Fibroblast of lung (primary cell): ENCODE measurements at places on chromosomes 4 and X.

DNA sequence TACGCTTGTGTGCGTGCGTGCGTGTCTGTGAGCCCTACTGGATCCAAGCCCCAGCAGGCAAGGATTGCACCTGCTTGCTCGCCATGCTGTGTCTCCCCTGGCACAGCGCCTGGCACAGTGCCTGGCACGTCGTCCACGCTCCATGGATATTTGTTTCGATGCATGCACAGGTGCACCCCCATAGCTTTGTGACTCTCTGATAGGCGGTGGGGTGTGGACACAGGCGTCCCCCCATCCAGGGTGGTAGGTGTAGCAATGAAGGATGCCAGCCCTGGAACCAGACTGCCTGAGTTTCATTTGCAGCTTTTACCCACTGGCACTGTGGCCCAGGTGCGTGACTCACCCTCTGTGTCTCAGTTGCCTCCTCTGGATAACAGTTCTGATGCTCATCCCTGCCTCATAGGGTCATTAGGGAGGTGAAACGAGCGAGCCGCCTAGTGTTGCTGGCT lies 20.2 kb downstream of the PIGG start:
- no peak overlapping the region for H3K4me3 ChIP-seq
- no peaks in the 10 kb centered on the region for H3K4me1 ChIP-seq
- no peak overlapping the region for H3K27ac ChIP-seq
- H3K36me3 ChIP-seq: peaks cover 32% of the 10 kb centered on the region

- no peak overlapping the region for H3K4me3 ChIP-seq
- DNase-seq: no peak
Observed at GRCh38 chr4:26194764-26195163, 126.0 kb upstream of the RBPJ start.

DNA sequence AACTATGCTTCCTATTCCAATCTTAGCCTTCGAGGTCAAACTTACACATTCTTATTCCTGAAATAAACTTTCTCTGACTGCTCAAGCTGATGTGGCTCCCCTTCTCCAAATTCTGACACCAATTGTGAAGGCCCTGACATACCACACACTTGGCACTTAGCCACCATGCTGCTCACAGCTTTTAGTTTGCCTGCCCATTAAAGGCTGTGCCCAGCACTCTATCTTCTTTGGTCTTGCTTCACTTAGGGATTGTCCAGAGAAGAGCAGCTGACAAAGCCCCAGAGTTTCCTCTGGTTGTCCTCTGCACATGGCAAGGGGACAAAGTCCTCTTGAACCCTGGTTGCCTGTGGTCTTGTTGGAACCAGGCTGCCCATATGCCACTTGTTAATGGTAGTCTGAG lies 126.1 kb downstream of the ARHGEF9 start:
- DNase-seq: no peak
- peaks cover 14% of the 10 kb centered on the region for H3K4me1 ChIP-seq
- peak overlapping the region; percentile 16 for H3K27ac ChIP-seq
- no peak overlapping the region for H3K4me3 ChIP-seq
- no peaks in the 10 kb centered on the region for H3K27me3 ChIP-seq

DNA sequence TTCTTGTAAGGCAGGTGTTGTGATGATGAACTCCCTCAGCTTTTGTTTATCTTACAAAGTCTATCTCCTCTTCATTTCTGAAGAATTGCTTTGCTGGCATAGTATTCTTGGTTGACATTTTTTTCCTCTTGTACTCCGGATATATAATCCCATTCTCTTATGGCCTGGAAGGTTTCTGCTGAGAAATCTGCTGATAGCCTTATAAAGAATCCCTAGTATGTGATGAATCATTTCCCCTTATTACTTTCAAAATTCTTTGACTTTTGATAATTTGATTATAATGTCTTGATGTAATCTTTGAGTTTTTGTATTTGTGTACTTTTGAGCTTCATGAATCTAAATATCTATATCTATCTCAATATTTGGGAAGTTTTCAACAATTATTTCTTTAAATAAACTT lies 655.3 kb upstream of the MAGEB2 start:
- H3K27me3 ChIP-seq: no peaks in the 10 kb centered on the region
- H3K4me3 ChIP-seq: no peak overlapping the region
- DNase-seq: no peak
- no peak overlapping the region for H3K27ac ChIP-seq
- H3K36me3 ChIP-seq: no peaks in the 10 kb centered on the region
- H3K4me1 ChIP-seq: no peaks in the 10 kb centered on the region

DNA sequence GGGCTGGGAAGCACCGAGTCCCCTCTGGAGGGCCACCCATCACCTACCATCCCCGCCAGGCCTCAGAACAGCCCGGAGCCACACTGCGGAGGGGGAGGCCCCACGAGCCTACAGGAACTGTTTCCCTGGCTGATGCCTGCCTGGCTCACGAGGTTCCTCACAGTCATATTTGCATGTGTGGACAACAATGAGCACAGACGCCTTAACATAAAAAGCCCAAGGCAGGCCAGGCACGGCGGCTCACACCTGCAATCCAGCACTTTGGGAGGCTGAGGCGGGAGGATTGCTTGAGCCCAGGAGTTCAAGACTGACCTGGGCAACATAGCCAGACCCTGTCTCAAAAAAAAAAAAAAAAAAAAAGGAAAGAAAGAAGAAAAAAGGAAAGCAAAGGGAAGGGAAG lies 125.9 kb downstream of the FAM53A start:
- no peaks in the 10 kb centered on the region for H3K4me1 ChIP-seq
- no peak for DNase-seq
- H3K27ac ChIP-seq: no peak overlapping the region
- H3K4me3 ChIP-seq: no peak overlapping the region
- no peaks in the 10 kb centered on the region for H3K36me3 ChIP-seq

DNA sequence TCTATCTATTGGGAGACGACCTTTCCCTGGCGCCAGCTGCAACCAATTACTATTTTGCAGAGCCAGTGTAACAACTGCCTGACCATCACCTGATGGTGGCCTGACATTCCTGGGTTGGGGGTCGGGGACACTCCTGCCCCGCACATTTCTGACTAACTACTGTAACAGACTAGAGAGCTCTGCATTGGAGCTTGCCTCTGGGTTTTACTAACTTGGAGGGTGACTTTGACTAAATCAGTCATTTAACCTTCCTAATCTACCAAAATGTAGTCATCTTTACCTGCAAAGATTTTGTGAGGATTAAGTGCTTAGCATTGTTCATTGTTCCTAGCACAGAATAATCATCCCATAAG lies 37.5 kb upstream of the ABCG2 start:
- no peaks in the 10 kb centered on the region for H3K36me3 ChIP-seq
- H3K27me3 ChIP-seq: no peaks in the 10 kb centered on the region
- H3K27ac ChIP-seq: no peak overlapping the region
- H3K4me1 ChIP-seq: no peaks in the 10 kb centered on the region
- DNase-seq: no peak

DNA sequence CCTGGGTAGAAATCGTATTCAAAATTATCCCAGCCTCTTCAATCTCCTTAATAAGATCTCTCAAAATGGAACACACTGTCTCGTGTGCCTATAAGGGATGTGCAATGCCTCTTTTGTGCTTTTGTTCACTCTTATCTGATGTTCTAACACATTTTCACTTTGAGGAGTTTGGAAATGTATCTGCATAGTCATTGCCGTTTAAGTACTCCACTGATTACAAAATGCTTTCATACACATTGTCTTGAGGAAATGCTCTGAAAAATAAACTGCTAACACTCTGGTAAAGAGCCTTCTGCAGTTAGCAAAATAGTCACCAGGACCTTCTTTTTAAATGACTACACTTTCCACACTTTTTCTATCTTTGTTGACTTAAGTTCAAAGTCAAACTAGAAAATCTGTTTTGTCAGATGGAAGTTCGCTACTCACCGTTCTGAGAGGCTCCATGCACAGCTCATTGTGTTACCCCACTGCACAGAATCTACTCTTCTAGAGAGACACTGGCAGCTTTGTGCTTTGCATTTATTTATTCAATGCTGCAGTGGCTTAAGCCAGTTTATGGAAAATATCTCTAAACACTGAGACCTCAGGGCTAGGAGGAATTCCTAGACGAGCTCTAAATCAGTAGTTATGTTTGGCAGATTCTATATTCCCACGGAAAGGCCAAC lies 159.0 kb downstream of the CHIC2 start:
- H3K27ac ChIP-seq: no peak overlapping the region
- peak; percentile 41 for DNase-seq
- H3K27me3 ChIP-seq: no peaks in the 10 kb centered on the region
- peaks cover 18% of the 10 kb centered on the region for H3K4me1 ChIP-seq
- no peaks in the 10 kb centered on the region for H3K36me3 ChIP-seq

DNA sequence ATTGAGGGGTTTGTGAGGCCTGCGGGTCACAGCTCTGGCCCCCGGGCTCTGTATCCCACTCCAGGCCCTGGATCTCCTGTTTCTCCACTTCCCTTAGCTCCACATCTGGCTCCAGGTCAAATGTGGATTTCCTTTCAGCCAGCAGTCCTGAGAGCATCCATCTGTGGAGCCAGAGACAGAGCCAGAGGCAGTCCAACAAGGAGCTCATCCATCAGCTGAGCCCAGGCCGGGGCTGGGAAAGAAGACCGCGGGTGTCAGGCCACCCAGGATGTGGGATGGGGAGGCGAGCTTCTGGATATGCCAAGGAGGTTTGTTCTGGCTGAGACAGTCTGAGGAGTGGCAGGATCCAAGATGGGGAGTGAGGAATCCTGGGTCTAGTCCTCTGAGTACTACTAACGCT lies 91.7 kb downstream of the EFNB1 start:
- no peaks in the 10 kb centered on the region for H3K36me3 ChIP-seq
- no peaks in the 10 kb centered on the region for H3K4me1 ChIP-seq
- DNase-seq: no peak
- H3K27ac ChIP-seq: no peak overlapping the region
- no peak overlapping the region for H3K4me3 ChIP-seq
- H3K27me3 ChIP-seq: no peaks in the 10 kb centered on the region

GRCh38 chr4:53818104-53818503 lies 226.8 kb upstream of the LNX1 start:
- H3K4me1 ChIP-seq: peaks cover 10% of the 10 kb centered on the region
- no peak overlapping the region for H3K4me3 ChIP-seq
- no peaks in the 10 kb centered on the region for H3K27me3 ChIP-seq
- DNase-seq: no peak
- no peak overlapping the region for H3K27ac ChIP-seq

GRCh38 chr4:142600952-142601351 lies 245.1 kb downstream of the INPP4B start:
- no peaks in the 10 kb centered on the region for H3K36me3 ChIP-seq
- no peak overlapping the region for H3K27ac ChIP-seq
- no peaks in the 10 kb centered on the region for H3K4me1 ChIP-seq

- DNase-seq: no peak
- no peak overlapping the region for H3K27ac ChIP-seq
- H3K27me3 ChIP-seq: no peaks in the 10 kb centered on the region
- no peak overlapping the region for H3K4me3 ChIP-seq
- no peaks in the 10 kb centered on the region for H3K36me3 ChIP-seq
- H3K4me1 ChIP-seq: no peaks in the 10 kb centered on the region
Observed at GRCh38 chr4:12446657-12447185, 1018.0 kb upstream of the HS3ST1 start.

DNA sequence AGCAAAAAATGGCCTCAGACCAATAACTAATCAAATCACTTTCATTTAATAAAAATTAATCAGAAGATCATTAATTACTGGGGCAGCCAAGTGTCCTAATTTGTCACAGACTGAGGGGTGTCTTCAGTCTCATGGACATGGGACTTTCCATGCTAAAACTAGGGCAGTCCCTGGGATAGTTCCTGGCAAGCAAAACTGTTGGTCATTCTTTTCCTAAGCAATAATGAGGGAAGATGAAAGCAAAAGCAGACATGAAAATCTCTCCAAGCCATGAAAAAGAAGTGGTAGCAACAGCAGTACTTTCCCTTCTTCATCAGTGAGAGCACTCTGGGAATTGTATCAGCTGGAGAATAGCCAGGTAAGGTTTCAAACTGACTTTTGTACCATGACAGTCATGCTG lies 3.7 kb upstream of the ANTXR2 start:
- H3K36me3 ChIP-seq: no peaks in the 10 kb centered on the region
- H3K27me3 ChIP-seq: no peaks in the 10 kb centered on the region
- DNase-seq: no peak
- H3K27ac ChIP-seq: no peak overlapping the region
- no peak overlapping the region for H3K4me3 ChIP-seq

DNA sequence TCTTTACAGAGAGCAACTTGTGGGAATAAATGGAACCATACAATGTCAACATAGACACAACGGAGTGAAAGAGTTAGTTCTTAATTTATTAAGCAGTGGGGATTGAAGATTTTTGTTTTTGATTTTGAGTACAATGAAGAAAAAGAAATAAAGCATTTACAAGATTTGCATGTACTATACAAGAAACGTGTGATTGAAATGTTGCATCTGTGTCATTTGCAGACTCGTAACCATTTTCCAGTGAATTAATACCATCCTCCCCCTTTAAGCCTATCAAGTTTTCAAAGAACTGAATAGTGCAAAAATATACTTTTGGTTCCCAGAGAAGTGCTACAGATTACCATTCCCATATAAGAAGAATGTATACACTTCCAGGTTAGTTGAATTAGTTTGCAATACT lies 8.6 kb upstream of the KDR start:
- H3K27ac ChIP-seq: no peak overlapping the region
- no peaks in the 10 kb centered on the region for H3K4me1 ChIP-seq
- H3K4me3 ChIP-seq: no peak overlapping the region
- H3K27me3 ChIP-seq: no peaks in the 10 kb centered on the region
- no peaks in the 10 kb centered on the region for H3K36me3 ChIP-seq

- no peaks in the 10 kb centered on the region for H3K27me3 ChIP-seq
- no peaks in the 10 kb centered on the region for H3K36me3 ChIP-seq
- peaks cover 3% of the 10 kb centered on the region for H3K4me1 ChIP-seq
Observed at GRCh38 chrX:40109288-40110008, 11.7 kb upstream of the BCOR start.

DNA sequence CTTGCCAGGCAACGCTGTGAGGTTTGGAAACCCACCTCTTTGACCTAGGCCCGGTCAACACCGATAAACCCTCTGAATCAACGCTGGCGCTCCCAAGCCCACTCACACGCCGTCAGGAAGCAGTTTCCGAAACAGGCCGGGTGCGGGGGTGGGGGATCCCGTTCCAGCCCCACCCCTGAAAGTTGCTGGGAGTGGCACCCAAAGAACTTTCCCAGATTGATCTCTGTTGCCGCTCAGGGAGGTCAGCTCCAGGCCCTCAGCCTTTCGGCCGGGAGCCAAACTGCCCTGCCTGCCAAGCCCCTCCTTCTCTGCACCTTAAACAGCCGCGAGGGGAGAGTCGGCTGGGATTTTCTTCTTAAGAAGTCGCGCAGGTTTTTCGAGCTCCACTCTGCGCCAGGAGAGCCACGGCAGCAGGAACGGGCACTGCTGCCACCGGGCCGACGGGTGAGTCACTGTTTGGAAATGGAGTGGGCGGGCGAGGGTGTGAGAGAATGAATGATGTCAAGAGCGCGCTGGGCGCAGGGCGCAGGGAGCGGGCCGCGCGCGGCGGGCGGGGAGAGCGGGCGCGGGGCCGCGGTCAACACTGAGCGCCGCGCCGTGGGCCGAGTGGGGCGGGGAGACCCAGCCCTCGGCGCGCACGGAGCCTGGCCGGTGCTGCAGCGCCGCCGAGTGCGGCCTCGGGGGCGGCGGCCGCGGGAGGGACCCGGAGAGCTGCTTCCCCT lies at the start of gene SGMS2:
Gene SGMS2 (plus strand): TSS at position 583 of the 722 bp plus-strand sequence. CDS start 70,622 bp downstream, outside the sequence.
- DNase-seq: peak; percentile 80
- peak within 1 kb of the TSS; percentile 89 for H3K27ac ChIP-seq
- H3K4me1 ChIP-seq: peaks cover 4% of the 10 kb centered on the region
- no peaks in the 10 kb centered on the region for H3K36me3 ChIP-seq
- H3K4me3 ChIP-seq: peak within 1 kb of the TSS; percentile 89
